ENCODE measurements at places on chromosomes 5 and 9.

DNA sequence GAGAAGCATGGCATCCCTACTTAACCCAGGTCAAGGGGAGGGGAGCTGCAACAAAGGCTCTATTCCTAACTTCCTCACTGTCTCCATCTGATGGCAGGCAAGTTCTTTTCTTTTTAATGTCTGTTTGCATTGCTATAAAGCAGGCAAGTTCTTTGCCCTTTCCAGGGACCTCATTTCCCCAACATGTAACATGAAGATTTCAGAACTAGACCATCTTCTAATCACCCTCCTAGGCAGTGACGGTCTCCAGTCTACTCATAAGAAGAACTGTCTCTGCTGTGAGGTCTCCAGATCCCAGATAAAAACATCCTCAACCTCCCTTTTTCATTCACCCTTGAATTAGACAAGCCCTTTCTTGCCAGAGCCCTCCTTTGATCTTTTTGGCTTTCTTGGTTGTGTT, 42.1 kb downstream of the PPP1R2B start:
- no peak for DNase-seq

DNA sequence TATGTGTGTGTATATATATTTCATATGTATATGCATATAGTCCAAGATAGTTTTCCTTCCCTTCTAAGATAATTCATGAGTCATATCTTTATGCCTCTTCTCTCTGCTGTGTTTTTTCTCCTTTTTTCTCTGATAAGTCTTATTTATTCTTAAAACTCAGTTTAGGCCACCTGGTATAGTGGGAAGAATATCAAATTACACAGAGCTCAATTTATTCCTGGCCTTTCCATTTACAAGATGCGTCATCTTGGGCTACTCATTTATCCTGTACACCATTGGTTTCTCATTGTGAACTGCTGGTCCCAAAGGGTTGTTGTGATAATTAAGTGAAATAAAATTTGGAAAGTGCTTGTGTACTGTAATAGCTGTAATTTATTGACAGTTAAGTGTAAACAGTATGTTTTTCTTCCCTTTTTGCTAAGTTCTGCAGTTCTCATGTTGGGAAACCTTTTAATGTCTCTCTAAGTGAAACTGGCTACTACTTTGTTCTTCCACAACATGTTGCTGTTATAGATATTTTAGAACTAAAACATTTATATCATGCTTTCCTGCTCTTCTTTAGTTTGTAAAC, 19.4 kb downstream of the CCDC171 start:
- DNase-seq: no peak

DNA sequence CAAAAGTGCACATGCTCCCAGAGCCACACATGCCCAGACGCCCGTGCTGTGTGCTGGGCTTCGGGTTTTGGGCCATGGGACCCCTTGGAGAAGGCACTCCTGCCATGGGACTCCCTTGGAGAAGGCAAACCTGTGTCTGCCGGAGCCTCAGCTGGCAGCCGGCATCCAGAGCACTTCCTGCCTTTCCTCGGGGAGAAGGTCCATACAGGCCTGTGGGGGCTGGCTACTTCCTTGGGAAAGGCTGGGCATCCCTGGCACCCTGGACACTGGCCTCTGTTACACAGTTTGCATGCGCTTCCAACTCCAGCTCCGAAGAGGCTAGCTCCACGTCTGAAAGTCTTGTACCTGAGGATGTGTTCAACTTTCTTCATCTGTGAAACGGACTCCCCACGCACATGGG, 14.7 kb upstream of the IRX4 start:
- DNase-seq: no peak

DNA sequence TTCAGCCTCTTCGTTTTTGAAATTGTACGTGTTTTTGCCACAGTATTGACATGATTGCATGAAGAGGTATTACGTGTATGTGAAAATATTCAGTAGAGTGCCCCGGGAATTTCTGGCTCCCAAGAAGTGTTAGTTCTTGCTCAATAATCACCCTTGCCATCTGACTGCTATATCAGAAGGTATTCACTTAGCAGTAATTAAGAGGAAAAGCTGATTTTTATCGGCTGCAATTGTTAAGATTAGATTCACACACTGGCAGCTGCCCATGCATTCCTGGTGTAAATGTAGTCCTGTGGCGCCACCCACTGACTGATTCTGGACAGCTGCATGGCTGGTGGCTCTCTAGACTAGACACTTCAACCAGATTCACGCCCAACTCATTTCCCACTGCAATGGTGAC, 440.1 kb upstream of the ADAMTS16 start:
- DNase-seq: peak; percentile 14

- DNase-seq: no peak
Measured at GRCh38 chr5:68409259-68409658, 193.7 kb downstream of the PIK3R1 start.

DNA sequence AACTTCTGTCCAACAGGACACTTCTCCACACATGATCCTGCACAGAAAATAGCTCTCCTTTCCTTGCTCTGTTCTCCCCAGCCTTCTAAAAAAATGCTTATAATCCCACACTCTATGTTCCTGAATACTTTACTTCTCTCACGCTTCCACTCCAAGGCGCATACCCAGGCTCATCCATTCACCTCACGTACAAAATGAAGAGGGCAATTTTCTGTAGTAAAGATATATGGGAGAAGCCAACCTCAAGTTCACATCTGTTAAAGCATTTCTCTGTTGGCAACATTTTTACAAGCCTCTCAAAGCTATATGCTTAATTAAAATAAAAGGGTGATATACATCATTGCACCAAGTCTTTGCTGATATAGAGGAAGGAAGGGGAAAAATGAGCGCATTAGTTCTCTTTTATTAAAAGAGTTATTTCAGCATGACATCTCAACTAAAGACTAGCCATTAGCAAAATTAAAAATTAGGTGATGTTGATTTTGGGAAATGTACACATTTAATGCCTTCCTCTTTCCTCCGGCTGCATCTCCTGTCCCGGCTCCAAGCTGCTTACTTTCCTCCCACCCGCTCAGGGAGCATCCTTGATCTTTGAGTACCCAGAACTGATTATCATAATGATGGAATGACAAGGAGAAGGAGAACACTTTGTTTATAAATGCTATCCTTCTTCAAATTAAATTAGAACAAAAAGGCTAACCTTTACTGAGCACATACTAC, 342.1 kb upstream of the PANK3 start:
- no peak for DNase-seq

GRCh38 chr9:76650692-76651091, 113.5 kb upstream of the PCA3 start:
- DNase-seq: no peak

DNA sequence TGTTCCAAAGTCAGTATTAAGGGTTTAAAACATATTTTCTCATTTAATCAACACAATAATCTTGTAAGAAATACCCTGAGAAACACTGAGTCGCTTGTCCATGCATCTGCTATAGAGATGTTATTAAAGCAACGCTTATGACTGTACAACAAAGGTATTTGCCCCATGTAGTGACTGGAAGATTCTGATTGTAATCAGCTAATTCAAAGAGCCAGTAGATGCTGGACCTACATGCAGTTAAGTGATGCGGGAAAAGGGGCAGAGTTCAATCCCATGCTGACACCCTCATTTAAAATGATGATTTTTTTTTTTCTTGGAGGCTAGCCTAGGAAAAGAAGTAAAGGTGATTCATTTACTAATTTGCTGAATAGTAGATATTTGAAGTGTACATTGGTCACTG, 149.3 kb upstream of the MTAP start:
- no peak for DNase-seq

GRCh38 chr5:163439092-163439425, 1.7 kb downstream of the CCNG1 start:
- peak; percentile 32 for DNase-seq

- DNase-seq: peak; percentile 15
Measured at GRCh38 chr9:74496819-74497747, at the start of gene RORB. TSS of gene RORB (plus strand) at chr9:74497335. CDS start at chr9:74497977, 642 bp downstream.

DNA sequence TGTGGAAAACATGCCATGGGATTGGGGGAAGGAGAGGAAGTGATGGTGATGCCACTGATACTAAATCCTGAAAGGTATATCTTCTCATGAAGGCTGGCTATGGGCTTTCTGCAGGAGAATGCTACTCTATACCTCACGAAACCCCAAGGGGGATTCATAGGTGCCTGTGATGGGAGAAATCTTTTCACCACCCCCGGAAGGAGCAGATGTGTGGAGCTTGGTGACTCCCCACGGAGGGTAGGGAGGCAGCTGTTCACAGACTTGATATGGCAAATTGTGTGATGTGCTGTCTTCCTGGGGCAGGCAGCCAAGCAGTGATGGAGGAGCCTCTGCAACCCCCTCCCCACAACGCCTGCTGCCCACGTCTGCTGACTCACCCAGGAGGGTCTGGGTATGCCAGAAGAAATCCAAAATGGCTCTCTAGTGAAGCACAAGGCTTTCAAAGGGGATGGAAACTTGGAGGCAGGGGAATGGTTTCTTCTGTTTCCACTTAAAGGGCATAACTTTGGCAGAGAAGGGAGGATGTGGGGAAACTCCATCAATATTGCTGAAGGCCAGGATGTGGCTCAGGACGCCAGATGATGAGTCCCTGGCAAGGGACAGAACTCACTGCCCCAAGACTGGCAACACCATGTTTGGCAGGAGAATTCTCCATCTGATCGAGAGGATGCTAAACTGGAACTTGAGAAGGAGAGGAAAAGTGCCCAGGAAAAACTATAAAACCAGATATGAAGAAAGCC, 188.3 kb downstream of the GABBR2 start:
- DNase-seq: no peak

DNA sequence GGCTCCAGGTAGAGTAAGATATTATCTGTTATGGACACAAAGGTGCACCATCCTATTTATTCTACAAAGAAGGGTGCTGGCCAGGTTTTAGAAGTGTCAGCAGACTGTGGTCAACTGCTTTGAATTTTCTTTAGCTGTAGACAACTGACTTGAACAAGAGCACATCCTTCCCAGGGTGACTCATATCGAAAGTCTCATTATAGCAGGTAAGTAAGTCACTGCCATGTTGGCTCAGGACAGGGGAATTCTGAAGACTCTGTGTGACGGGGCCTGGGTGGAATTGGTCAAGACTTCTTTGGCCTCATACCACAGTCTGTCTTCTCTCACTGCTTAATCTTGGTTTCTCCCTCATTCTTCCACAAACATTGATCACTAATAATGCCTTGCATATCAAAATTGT, 214.5 kb upstream of the CDH9 start:
- DNase-seq: no peak

GRCh38 chr5:14849516-14850294, 21.9 kb downstream of the ANKH start:
- DNase-seq: no peak

- DNase-seq: no peak
Measured at GRCh38 chr5:137668637-137669036, 67.3 kb downstream of the KLHL3 start.

DNA sequence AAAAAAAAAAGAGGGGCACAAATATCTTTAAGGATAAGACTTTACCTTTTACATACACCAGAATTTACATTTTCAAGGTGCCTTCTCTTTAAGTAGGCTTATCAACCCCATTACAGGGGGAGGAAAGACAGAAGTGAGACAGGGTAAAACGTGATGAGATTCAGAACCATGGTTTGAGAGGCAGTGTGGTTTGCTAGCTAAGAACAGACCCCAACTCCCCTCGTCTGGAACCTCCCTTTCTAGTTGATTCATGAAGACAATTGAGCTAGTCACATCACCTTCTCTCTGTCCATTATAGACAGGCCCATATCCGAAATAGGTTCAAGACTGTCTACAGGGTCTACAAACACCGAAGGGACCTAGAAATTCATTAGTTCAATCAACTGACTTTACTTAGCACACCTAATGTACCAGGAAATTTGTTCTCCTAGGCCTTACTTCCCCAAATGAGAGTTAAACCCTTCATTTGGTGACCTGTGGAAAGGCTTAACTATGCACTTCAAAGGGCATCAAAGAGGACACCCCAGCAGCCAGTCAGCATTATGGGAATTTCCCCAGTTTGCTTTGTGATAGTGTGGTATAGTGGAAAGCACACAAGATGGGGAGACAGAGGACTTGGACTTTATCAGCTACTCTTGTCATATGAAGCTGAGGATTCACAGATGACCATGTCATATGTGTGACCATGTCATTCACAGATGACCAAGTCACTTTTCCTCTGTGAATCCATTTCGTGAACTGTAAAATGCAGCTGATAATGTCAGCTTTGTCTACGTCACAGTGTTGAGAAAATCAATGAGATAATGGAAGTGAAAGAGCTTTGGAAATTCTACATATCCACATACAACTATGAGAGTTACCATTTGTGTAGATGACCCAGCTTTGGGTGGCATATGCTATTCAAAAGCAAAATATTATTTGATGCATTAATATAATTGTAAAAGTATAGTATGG, 40.2 kb upstream of the CYFIP2 start:
- DNase-seq: no peak

DNA sequence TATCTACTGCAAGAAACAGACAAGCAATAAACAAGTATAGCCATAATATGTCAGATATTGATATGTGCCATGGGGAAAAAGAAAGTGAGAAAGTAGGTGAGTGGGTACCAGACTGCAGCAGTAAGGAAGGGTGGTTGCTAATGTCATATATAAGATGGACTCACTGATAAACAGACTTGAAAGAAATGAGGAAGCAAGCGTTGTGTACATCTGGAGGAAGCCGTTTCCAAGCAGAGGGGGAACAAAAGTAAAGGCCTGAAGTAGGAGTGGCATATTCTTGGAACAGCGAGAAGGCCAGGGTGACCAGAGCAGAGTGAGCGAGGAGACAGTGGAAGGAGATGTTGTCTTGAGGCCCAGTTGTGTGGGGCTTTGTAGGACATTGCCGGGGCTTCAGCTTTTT, 142.2 kb upstream of the MAP3K1 start:
- no peak for DNase-seq

DNA sequence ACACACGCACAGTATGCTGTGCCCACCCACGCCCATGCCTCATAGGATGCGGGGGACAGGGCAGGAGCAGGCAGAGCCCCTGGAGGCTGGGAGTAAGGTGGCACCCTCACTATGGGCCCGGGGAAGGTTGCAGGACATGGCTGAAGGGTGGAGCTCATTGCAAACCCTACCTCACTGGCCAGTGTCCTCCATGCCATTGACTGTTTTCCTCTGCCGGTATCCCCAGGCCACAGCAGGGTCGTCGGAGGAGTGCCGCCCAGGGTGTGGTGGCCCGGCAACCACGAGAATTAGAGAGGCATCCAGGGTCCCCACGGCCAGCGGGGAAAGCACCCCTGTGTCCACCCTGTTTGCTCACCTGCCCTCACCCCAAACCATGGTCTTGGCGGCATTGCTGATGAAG, 59.7 kb upstream of the FCN2 start:
- DNase-seq: no peak

DNA sequence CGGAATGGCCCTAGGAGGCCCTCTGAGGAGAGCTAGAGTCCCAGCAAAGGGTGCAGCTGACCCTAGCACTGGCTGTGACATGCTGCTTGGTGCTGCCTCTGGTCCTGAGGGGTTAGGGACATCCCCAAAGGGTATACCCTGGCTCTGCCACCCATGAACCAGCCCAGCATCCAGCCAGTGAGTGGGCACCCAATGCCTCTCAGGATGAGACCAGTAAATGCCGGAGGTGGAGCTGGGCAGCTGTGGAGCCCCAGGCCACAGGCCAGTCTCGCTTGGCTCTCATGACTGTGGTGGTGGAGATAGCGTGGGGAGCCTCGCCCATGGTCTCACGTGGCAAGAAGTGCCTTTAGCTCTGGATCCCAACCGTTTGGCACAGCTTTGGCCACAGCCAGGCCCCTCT, 3.7 kb upstream of the CEL start:
- no peak for DNase-seq

- no peak for DNase-seq
Measured at GRCh38 chr5:59296317-59297264, 596.9 kb downstream of the PDE4D start.

- no peak for DNase-seq
Measured at GRCh38 chr9:33135470-33135958, 31.6 kb downstream of the B4GALT1 start.

GRCh38 chr5:165196961-165197360, 1691.5 kb downstream of the MAT2B start:
- no peak for DNase-seq
